ENCODE measurements at places on chromosomes 3 and 15. TPM values are rescaled to one million over a fixed set of nuclear protein-coding genes. Genes with fewer than 3 reads are reported as not detected.
A peak's percentile ranks its signal among the peaks of the same experiment; 100 is the strongest.

GRCh38 chr3:27559835-27560234 lies 75.7 kb upstream of the SLC4A7 start:
- H3K27ac ChIP-seq: no peak overlapping the region
- H3K36me3 ChIP-seq: no peaks in the 10 kb centered on the region
- no peaks in the 10 kb centered on the region for H3K27me3 ChIP-seq
- no peak overlapping the region for H3K4me3 ChIP-seq

GRCh38 chr3:117871934-117872333 lies 1162.4 kb downstream of the TUSC7 start:
- H3K4me3 ChIP-seq: no peak overlapping the region
- no peaks in the 10 kb centered on the region for H3K36me3 ChIP-seq
- no peak overlapping the region for H3K27ac ChIP-seq
- peaks cover 35% of the 10 kb centered on the region for H3K4me1 ChIP-seq

GRCh38 chr15:27831384-27832236 lies 267.5 kb downstream of the OCA2 start:
- DNase-seq: no peak
- no peaks in the 10 kb centered on the region for H3K36me3 ChIP-seq
- H3K4me1 ChIP-seq: no peaks in the 10 kb centered on the region
- no peak overlapping the region for H3K27ac ChIP-seq

DNA sequence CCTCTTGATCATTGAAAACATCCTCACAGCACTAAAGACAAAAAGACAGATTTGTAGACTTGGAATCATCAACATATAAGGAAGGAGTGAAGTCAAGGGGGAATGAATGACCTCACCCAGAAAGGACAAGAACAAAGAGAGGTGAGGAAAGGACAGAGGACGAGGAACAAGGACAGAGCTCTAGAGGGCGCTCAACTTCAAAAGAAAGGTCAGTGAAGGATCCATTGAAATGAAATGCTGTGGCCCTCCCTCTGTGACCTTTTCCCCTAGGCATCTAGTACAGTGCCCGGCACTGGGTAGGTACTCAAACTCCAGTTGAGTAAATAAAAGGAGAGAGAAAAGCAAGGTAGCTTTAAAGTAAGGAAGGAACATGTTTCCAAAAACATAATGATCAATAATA lies 2.6 kb downstream of the ATP8B4 start:
- peaks cover 36% of the 10 kb centered on the region for H3K27me3 ChIP-seq
- H3K36me3 ChIP-seq: peaks cover 4% of the 10 kb centered on the region
- no peak overlapping the region for H3K4me3 ChIP-seq
- H3K27ac ChIP-seq: no peak overlapping the region
- peak; percentile 28 for DNase-seq

Gene ZMYND10
- total RNA-seq: 0.44 TPM
